Activated CD4-positive, alpha-beta T cell treated with anti-CD3 and anti-CD28 coated beads, Interleukin-2, amount 10 ng/mL, durations not matched to agents 7 days and 5 days (primary cell): ENCODE measurements at places on chromosomes 12 and 14.

DNA sequence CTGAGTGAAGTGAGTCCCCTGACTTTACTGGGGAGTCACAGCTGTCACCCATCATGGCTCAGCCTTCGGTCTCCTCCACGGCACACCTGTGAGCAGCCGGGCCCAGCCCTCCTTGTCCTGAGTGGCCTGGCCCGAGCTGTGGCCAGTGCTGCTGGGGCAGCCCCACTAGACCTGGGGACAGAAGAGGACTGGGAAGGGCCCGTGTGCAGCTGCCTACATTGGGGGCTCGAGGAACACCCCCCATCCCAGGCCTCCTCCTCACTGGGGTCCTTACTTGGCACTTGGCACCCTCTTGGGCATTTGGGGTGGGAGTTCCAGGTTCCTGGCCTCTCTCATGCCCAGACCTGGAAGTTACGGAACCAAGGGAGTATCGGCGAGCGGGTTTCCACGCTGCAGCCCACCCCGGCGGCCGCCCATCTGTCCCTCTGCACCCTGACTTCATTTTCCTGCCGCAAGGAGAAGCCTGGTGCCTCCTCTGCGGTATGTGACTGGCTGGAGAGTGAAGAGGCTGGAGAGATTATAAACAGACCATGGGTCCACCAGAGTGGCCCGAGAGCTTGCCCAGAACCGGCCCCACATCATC lies 179.7 kb downstream of the KIF26A start:
- no peak for DNase-seq

DNA sequence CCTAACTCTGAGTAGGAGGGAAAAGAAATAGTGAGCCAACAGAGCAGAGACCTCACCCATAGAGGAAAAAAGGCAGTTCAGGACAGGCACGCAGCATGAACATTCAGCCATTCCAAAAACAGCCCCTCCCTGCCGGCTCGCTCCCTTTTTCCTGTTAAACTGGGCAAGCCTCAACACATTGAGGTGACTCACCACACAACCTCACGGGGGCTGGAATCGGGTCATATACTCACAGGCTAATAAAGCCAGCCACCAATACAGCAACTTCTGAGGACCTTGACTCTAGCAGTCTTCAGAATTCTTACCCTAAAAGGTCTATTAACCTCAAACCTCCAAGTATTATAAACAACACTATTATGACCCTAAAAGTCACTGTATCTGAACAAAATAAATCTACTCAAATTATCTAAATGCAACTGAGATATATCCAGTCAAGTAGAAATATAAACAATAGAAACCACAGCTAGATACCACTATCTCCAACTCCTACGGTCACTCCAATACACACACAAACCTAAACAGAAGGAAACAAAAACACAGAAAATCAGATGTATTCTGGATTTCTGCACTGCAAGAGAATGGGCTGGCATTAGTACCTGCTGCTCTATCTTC lies 6.3 kb downstream of the YBX3 start:
- DNase-seq, result no peak

GRCh38 chr14:68820119-68820518 lies 27.3 kb upstream of the ZFP36L1 start:
- no peak for DNase-seq

DNA sequence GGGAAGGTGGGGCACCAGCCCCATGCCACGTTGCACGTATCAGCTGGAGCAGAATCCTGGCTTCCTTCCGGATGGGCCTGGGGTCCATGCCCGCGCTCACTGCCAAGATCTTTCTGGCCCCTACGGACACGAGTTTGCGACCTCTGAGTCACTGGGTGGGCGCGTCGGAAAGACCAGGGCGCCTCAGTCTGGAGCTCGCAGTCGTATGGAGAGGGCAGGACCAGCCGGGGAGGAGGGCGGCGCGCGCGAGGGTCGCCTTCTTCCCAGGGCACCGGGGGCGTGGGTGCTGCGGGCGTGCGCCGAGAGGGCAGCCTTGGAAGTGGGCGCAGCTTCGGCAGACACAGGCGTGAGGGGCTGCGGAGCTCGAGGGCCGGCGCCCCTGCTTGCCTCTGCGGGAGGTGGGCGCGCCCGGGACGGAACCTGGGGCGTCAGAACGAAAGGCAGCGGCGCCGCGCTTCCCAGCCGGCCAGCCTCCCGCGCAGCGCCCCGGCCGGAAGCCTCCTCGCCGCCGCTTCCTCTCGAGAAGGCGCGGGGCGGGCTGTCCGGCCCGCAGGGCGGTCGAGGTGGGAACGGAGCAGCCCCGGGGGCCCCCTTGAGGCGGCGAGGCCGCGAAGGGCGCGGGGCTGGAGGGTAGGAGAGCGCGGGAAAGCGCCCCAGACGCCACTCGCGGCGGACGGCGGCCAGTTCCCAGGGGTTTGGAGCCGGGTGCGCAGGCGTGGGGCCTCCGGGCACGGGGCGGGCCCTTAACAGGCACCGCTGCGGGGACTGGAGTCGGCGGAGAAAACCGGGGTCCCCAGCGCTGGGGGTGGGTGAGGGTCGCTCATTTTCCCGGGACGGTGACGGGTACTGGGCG lies at the start of gene ARL6IP4:
Gene ARL6IP4 (plus strand): TSS at position 499 of the 853 bp plus-strand sequence. CDS start 459 bp downstream, outside the sequence.
- peak; percentile 67 for DNase-seq

DNA sequence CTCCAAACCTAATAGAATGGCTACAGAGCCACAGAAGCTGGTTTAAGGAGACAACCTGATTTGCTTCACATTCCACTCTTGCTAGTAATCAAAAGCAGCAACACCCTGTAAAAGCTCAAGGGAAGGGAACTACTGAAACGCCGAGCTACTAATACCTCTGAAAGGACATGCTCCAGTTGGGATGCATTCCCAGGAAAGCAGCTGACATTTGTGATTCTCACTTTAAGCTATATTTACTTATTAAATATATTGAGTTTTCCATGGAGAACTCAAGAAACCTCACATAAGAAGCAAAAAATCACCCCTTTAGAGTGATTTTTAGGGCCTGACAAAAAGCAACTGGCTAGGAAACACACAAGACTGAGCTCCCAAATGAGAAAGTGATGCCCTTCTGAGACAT lies 1073.0 kb upstream of the FLRT2 start:
- DNase-seq, result no peak

DNA sequence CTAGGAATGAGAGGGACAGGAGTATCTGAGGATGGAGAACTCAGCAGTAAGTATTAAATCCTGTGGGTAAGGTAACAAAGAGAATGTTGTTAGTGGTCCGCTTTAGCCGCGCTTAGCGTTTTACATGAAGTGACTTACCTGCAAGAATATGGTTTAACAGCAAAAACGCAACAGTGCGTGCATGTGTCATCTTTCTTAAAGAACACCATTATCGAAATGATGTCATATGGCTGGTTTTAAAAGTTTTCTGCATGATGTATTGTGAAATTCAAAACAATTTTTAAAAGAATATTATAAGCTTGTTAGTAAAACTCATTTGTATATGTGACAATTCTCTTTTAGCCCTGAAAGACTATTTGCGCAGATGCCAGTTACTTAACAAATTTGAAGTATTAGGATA lies 1.7 kb downstream of the LEMD3 start:
- DNase-seq, result no peak

DNA sequence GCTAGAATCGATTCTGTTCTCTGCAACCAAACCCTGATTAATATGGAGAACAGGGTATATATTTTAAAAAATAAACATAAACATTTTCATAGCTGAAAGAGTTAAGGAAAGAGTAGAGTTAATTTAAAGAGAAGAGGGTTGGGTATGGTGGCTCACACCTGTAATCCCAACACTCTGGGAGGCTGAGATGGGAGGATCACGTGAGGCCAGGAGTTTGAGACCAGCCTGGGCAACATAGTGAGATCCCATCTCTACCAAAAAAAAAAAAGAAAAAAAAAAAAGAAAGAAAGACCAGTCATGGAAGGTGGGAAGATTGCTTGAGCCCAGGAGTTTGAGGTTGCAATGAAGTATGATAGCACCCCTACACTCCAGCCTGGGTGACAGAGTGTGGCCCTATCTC lies 25.5 kb downstream of the GTSF1 start:
- no peak for DNase-seq
